ENCODE measurements at places on chromosomes 2 and 18. TPM values are rescaled to one million over a fixed set of nuclear protein-coding genes. Genes with fewer than 3 reads are reported as not detected.

DNA sequence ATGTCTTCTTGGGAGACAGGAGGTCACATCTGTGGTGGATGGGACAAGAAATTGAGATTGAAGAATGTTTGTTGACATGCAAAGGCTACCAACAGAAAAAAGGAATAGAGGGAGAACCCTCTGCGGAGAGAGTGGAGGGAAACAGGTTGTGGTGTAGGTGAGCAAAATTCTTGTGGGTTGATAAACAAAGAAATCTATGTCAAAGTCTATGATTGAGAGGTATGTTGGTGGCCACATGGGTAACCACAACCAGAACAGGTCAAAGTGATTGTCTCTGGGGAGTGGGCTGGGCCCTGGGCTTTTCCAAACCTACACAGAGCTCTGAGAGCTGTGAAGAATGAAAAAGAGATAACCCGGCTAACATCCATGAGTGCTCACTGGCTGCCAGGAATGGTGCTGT, 62.8 kb upstream of the NCK2 start:
- no peak for DNase-seq

DNA sequence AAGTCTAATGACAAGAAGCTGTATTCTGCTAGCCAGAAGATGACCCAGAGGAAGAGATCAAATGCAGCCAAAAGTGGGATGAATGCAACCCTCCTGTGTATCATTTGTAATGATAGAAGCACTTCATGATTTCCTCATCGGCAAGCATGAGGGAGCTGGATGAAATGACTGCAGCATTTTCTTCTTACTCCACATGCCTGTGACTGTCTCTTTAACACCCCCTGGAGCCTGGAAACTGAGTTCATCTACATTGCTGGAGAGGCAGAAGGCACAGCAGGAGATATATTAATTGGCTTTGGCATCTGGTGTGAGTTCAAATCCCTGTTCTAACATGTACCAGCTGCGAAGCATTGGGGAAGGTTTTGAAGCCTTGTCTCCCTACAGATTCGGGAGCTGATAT, 37.7 kb downstream of the ID2 start:
- no peak for DNase-seq

- DNase-seq = no peak
Measured at GRCh38 chr2:178513876-178514275, 33.6 kb downstream of the PLEKHA3 start.

DNA sequence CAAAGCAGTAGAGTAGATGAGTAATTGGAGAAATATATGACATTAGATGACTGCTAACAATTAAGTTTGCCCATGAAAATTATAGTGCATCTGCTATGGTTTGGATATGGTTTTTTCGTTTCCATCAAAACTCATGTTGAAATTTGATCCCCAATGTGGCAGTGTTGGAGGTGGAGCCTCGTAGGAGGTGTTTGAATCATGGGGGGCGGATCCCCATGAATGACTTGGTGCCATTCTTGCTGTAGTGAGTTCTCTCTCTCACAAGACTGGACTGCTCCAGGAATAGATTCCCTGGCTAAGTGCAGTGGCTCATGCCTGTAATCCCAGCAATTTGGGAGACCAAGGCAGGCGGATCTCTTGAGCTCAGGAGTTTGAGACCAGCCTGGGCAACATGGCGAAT, 9.7 kb upstream of the CUL3 start:
- no peak for DNase-seq

DNA sequence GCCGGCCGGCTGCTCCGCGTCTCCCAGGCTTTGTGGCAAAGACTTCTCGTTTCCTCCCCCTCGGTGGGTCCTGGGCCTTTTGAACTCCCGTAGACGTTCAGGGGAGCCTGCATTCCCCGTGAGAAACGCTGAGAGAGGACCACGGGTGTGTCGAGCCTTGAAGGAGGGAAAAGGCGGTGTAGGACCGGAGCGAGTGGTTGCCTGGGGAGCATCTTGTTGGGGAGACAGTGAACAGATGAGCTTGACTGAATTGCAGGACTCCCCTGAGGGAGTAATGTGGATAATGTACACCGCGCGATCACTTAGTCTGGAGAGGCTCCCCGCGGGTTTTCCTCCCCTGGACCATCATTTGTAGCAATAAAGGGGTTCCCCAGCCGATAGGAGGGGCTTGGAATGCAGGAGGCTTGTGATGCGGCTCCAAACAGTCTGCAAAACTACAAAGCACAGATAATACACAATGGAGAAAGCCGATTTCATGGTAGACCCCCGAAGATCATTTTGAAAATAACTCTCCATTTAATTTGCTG, 769 bp downstream of the ALMS1 start:
- no peak for DNase-seq

- no peak for DNase-seq
Measured at GRCh38 chr2:99398303-99398702, 61.1 kb downstream of the EIF5B start.

DNA sequence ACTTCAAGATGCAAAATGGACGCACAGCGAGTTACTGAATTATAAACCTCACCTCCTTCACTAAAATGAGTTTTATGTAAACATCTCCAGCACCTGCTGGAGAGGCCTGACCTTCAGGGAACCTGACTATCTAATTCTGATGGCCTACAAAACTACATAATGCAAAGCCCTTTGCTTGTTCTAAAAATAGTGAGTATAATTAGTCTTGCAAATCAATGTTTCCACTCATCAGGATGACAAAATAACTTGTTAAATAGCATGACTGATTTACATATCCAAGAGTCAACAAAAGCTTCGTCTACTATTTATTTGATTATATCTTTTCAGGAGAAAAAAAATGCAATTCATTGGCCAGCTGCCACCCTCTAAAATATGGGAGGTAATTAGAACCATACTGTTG, 326.3 kb upstream of the MC4R start:
- no peak for DNase-seq

Gene SULT1C2
- 34.9 TPM for polyA plus RNA-seq

Gene CENPA
- polyA plus RNA-seq = 13.0 TPM

Gene CDH19
- 0.41 TPM for polyA plus RNA-seq

Gene PDE1A
- 16.9 TPM for polyA plus RNA-seq

Gene SIX2
- polyA plus RNA-seq = 44.4 TPM

Measured in left renal cortex interstitium (tissue), 4 donors.